ENCODE measurements at places on chromosomes 11 and 22.

GRCh38 chr11:31722754-31723153, 88.4 kb downstream of the PAX6 start:
- no peak for DNase-seq

- no peak for DNase-seq
Observed at GRCh38 chr22:48226026-48227013, 1463.9 kb downstream of the TBC1D22A start.

DNA sequence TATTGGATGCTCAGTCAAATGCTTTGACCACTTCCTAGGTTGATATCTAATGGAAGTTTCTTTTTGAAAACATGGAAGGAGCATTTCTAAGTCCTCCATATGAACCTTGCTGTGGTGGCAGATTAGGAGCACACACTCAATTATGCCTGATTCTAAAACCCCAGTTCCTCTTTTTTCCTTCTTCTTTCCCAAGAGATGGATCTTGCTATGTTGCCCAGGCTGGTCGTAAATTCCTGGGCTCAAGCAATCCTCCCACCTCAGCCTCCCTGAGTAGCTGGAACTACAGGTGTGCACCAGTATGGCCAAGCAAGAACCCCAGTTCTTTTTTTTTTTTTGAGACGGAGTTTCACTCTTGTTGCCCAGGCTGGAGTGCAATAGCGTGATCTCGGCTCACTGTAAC, 3.0 kb downstream of the LYVE1 start:
- no peak for DNase-seq

DNA sequence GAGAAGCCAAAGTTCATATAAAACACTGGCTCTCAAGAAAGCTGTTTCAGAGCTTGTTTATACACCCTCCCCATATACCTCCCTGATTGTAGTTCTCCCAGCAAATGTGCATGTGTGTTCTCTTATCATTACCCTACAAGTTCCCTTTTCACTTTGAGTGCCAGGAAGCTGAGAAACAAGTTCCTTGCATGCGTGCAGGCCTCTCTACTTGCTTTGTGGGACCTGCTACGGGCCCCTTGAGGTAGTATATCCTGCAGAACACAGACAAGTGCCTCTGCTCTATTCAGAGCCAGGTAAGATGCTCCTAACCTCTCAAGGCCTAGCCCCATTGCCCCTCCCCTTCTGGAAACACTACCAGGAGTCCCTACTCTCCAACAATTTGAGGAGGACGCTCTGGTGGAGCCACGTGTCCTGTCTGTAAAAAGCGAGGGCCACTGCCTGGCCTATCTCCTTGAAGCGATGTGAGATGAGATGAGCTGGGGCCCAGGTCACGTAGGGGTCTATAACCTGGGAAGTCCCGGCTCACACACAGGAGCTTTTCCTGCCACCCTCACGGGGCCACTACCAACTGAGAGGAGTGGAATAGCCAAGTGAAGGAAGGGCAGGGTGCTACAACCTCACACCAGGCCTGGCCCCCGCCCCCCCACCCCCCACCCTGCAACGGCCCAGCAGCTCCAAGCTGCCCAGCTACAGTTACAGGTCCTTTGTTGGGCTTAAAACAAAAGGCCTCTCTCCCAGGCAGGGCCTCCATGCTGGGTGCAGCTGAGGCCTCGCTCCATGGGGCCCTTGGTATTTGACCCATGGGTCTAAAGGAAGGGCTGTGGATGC, 2.6 kb upstream of the ATP5MGL start:
- DNase-seq, result no peak

- no peak for DNase-seq
Observed at GRCh38 chr11:65501186-65501471, 2.3 kb downstream of the MALAT1 start.

GRCh38 chr11:126416542-126417090, 61.1 kb downstream of the ST3GAL4 start:
- no peak for DNase-seq

Data from myocyte (in vitro differentiated cells).